Cardiac muscle cell (in vitro differentiated cells and primary cell): ENCODE measurements at places on chromosomes 6 and 20. TPM values are rescaled to one million over a fixed set of nuclear protein-coding genes. Genes with fewer than 3 reads are reported as not detected.

Gene PANK2
- polyA plus RNA-seq, result 21.0 and 24.1 TPM in 2 replicates

Gene MATN4
- not detected in 2 replicates for polyA plus RNA-seq

Gene LST1
- polyA plus RNA-seq, result 1.6 TPM in 1 of 2 replicates, not detected in the other

Gene FAM83B
- 0.45 TPM in 1 of 2 replicates, not detected in the other for polyA plus RNA-seq

Gene TUBB1
- polyA plus RNA-seq, result 0.06 TPM in 1 of 2 replicates, not detected in the other

Gene RNF8
- 49.9 and 55.8 TPM in 2 replicates for polyA plus RNA-seq

Gene DPPA5
- polyA plus RNA-seq, result not detected in 2 replicates

Gene POM121L2
- 0.60 TPM in 1 of 2 replicates, not detected in the other for polyA plus RNA-seq

Gene OVOL2
- polyA plus RNA-seq, result not detected in 2 replicates

Gene IL17F
- polyA plus RNA-seq, result not detected in 2 replicates

Gene CCM2L
- 0.35 and 0.79 TPM in 2 replicates for polyA plus RNA-seq

Gene LKAAEAR1
- 0.47 and 2.2 TPM in 2 replicates for polyA plus RNA-seq

Gene GJA10
- polyA plus RNA-seq, result not detected in 2 replicates

Gene OPRM1
- polyA plus RNA-seq, result not detected in 2 replicates

Gene LTA
- not detected in 2 replicates for polyA plus RNA-seq

Gene ADAM33
- 0.45 and 0.56 TPM in 2 replicates for polyA plus RNA-seq

Gene HMGCLL1
- polyA plus RNA-seq, result 13.6 and 50.3 TPM in 2 replicates

Gene PTCRA
- polyA plus RNA-seq, result not detected in 2 replicates

Gene TRERF1
- 6.4 and 7.6 TPM in 2 replicates for polyA plus RNA-seq

Gene SRSF6
- polyA plus RNA-seq, result 47.3 and 56.0 TPM in 2 replicates

Gene THBD
- 0.04 and 2.5 TPM in 2 replicates for polyA plus RNA-seq

Gene HCRTR2
- polyA plus RNA-seq, result 0.42 TPM in 1 of 2 replicates, not detected in the other

Gene MGME1
- 27.2 and 34.9 TPM in 2 replicates for polyA plus RNA-seq

Gene POPDC3
- polyA plus RNA-seq, result 80.0 and 97.0 TPM in 2 replicates

Gene CPXM1
- polyA plus RNA-seq, result 98.5 and 181 TPM in 2 replicates

Gene CDC5L
- 19.6 and 20.3 TPM in 2 replicates for polyA plus RNA-seq

Gene LINC00237
- polyA plus RNA-seq, result not detected in 2 replicates

Gene ENPP3
- 0.07 and 0.55 TPM in 2 replicates for polyA plus RNA-seq

Gene C20orf144
- 1.4 and 1.9 TPM in 2 replicates for polyA plus RNA-seq

Gene FAXC
- 2.7 and 4.1 TPM in 2 replicates for polyA plus RNA-seq

Gene MMP24
- 3.4 and 5.9 TPM in 2 replicates for polyA plus RNA-seq

Gene GHRH
- 0.34 TPM in 1 of 2 replicates, not detected in the other for polyA plus RNA-seq

Gene NKX2-2
- polyA plus RNA-seq, result not detected in 2 replicates

Gene ME1
- 4.8 and 6.6 TPM in 2 replicates for polyA plus RNA-seq

Gene MUC22
- not detected in 2 replicates for polyA plus RNA-seq

Gene SAMD5
- 0.07 and 0.42 TPM in 2 replicates for polyA plus RNA-seq

Gene NKX2-4
- not detected in 2 replicates for polyA plus RNA-seq

Gene TPMT
- 13.5 and 14.0 TPM in 2 replicates for polyA plus RNA-seq
